Uterus (tissue), 4 donors: ENCODE measurements at places on chromosomes 1 and 21. TPM values are rescaled to one million over a fixed set of nuclear protein-coding genes. Genes with fewer than 3 reads are reported as not detected.
A peak's percentile ranks its signal among the peaks of the same experiment; 100 is the strongest.

- DNase-seq = no peak
Measured at GRCh38 chr1:29864431-29865022, 628.2 kb downstream of the PTPRU start.

- no peak for DNase-seq
Measured at GRCh38 chr1:31507676-31508530, 68.4 kb upstream of the TINAGL1 start.

- peak; percentile 81 for DNase-seq
Measured at GRCh38 chr1:40665335-40666171, at the start of gene RIMS3. RIMS3 (minus strand) TSS chr1:40665682; CDS start chr1:40641925, 23,757 bp downstream.

Gene FMO2
- total RNA-seq = 12.0 TPM
